ENCODE measurements at places on chromosomes 11 and 22.

DNA sequence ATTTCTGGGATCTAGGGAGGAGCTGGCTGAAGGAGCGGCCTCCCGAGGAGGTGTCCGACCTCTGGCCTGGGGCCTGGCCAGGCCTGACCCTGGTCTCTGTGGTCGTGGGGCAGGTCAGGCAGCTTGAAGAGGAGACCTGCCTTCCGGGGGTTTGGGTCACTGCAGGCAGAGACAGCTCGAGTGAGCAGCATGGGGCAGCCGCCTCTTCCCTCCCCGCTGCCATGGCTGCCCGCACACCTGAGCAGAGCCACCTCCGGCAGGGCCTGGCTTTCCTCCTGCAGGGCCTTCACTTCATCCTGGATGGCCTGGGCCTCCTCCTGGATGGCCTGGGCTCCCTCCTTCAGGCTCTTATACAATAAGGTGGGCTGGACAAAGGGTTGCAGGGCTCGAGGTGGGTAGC lies 8.0 kb upstream of the NAALADL1 start:
- no peaks in the 10 kb centered on the region for H3K4me1 ChIP-seq
- DNase-seq: no peak
- no peak overlapping the region for H3K27ac ChIP-seq
- H3K27me3 ChIP-seq: no peaks in the 10 kb centered on the region
- H3K36me3 ChIP-seq: no peaks in the 10 kb centered on the region

GRCh38 chr11:27215471-27216269 lies 147.3 kb downstream of the CCDC34 start:
- no peaks in the 10 kb centered on the region for H3K27me3 ChIP-seq
- peaks cover 38% of the 10 kb centered on the region for H3K4me1 ChIP-seq
- H3K36me3 ChIP-seq: no peaks in the 10 kb centered on the region

DNA sequence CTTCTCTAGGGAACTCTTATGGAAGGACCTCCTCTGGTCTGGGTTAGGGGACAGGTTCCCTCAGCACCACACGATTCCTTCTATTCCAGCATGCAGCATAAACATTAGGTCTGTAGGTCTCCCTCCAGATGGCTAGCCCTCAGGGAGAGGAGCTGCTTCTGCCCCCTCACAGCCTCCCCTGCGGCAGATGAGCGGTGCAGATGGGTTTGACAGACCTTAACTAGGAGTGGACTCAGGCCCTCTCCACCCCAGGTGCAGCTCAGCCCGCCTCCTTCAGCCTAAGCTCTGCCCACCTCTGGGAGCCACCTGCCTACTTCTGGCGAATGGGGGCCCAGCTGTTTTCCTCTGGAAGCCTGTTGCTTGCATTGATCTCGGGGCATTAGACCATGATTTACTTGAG lies 55.7 kb upstream of the EIF3D start:
- H3K27me3 ChIP-seq: peaks cover 39% of the 10 kb centered on the region
- no peak for DNase-seq
- peaks cover 6% of the 10 kb centered on the region for H3K4me1 ChIP-seq
- H3K36me3 ChIP-seq: no peaks in the 10 kb centered on the region
- H3K4me3 ChIP-seq: no peak overlapping the region
- no peak overlapping the region for H3K27ac ChIP-seq

- peak overlapping the region; percentile 87 for H3K27ac ChIP-seq
- no peak for DNase-seq
- H3K4me3 ChIP-seq: no peak overlapping the region
- no peaks in the 10 kb centered on the region for H3K27me3 ChIP-seq
- peaks cover 98% of the 10 kb centered on the region for H3K4me1 ChIP-seq
Measured at GRCh38 chr22:30308518-30309230, 18.1 kb downstream of the TBC1D10A start.

- DNase-seq: no peak
- no peaks in the 10 kb centered on the region for H3K27me3 ChIP-seq
- no peak overlapping the region for H3K27ac ChIP-seq
Measured at GRCh38 chr22:40383905-40384304, 13.5 kb downstream of the SGSM3 start.

- DNase-seq: no peak
- no peaks in the 10 kb centered on the region for H3K27me3 ChIP-seq
- no peaks in the 10 kb centered on the region for H3K36me3 ChIP-seq
- no peak overlapping the region for H3K27ac ChIP-seq
- H3K4me3 ChIP-seq: no peak overlapping the region
- no peaks in the 10 kb centered on the region for H3K4me1 ChIP-seq
Measured at GRCh38 chr11:107778839-107779517, 67.1 kb upstream of the SLN start.

DNA sequence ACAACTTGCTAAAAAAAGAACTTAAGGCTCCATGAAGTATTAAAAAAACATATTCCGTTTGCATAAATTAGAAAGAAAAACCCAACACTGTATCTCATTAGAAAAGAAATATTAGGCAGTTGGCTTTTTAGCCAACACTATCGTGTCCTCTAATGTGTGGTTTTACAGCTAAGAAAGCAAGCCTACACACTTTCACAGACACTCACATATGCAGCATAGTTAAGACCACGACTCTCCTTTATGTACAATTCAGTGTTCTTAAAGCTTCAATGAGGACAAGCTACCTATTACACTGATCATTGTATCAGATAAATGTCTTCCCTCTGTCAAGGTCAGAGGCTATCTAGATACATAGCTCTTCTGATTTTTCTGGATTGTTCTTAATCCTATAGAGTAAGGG lies 80.1 kb downstream of the PICALM start:
- no peaks in the 10 kb centered on the region for H3K27me3 ChIP-seq
- no peak overlapping the region for H3K27ac ChIP-seq
- H3K4me3 ChIP-seq: no peak overlapping the region
- DNase-seq: no peak
- peaks cover 51% of the 10 kb centered on the region for H3K36me3 ChIP-seq

GRCh38 chr11:108672786-108673185 lies 7.9 kb downstream of the DDX10 start:
- no peaks in the 10 kb centered on the region for H3K27me3 ChIP-seq
- peaks cover 30% of the 10 kb centered on the region for H3K36me3 ChIP-seq
- H3K4me1 ChIP-seq: peaks cover 14% of the 10 kb centered on the region
- no peak for DNase-seq
- H3K4me3 ChIP-seq: no peak overlapping the region
- no peak overlapping the region for H3K27ac ChIP-seq

DNA sequence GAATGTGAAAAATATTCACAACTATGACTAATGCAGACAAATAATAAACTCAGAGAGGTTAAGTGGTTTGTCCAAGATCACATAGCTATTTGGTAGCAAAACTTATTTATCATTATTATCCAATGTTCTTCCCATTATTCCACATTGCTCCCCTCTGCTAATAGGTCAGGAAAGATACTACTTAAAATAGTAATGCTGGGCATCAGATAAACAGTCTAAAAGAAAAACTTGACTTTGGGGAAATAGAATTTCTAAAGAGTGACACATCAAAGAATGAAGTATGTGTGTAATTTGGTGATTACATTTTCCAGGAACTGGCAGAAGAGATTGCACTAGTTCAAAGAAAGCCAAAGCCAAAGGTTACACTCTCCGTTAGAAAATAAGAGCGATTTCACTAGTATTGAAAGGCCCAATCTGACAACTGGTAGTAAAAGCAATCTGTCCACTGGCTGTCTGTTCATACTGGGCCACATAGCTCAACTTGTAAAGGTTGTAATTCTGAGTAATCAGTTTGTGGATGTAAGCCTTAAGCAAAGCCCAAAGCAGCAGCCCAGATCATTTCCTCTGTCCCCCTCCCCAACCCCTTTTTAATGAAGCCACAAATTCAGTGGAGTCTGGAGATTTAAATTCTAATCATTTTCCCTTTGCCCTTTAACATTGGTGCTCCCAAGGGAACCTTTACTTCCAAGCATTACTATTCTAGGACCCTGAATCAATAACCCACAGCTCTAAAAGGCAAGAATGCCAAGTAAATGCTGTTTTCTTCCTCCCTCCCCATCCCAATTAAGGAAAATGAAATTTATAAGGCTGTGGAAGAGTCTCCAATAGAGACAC lies 283.5 kb downstream of the TTC28 start:
- no peaks in the 10 kb centered on the region for H3K27me3 ChIP-seq
- no peak overlapping the region for H3K4me3 ChIP-seq
- DNase-seq: no peak

- DNase-seq: no peak
- H3K36me3 ChIP-seq: peaks cover 17% of the 10 kb centered on the region
- H3K27me3 ChIP-seq: no peaks in the 10 kb centered on the region
- H3K4me1 ChIP-seq: peaks cover 26% of the 10 kb centered on the region
- no peak overlapping the region for H3K4me3 ChIP-seq
Measured at GRCh38 chr22:46848197-46848596, 85.7 kb downstream of the TBC1D22A start.

DNA sequence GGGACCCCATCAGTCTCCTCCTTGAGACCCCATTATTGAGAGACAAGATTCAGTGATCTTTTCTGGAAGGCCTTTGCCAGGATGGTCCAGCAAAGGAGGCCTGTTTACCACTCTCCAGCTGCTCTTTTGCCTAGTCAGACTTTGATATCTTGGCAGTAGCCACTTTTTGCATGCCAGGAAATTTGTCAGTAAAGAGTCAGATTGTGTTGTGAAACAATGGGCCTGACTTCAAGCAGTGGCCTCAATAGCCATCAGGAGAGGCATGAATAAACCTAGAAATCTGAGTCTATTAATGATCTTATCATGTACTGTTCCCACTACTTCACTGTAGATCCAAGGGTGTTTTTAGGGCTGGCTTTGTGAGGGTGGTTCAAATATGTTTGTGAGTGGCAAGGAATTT lies 479.4 kb downstream of the JRKL start:
- no peaks in the 10 kb centered on the region for H3K36me3 ChIP-seq
- no peak overlapping the region for H3K27ac ChIP-seq
- H3K27me3 ChIP-seq: no peaks in the 10 kb centered on the region
- no peak for DNase-seq

GRCh38 chr11:12909879-12910278 lies 99.2 kb upstream of the RASSF10 start:
- H3K36me3 ChIP-seq: no peaks in the 10 kb centered on the region
- DNase-seq: no peak
- H3K27me3 ChIP-seq: no peaks in the 10 kb centered on the region
- peaks cover 12% of the 10 kb centered on the region for H3K4me1 ChIP-seq
- no peak overlapping the region for H3K4me3 ChIP-seq
- no peak overlapping the region for H3K27ac ChIP-seq

DNA sequence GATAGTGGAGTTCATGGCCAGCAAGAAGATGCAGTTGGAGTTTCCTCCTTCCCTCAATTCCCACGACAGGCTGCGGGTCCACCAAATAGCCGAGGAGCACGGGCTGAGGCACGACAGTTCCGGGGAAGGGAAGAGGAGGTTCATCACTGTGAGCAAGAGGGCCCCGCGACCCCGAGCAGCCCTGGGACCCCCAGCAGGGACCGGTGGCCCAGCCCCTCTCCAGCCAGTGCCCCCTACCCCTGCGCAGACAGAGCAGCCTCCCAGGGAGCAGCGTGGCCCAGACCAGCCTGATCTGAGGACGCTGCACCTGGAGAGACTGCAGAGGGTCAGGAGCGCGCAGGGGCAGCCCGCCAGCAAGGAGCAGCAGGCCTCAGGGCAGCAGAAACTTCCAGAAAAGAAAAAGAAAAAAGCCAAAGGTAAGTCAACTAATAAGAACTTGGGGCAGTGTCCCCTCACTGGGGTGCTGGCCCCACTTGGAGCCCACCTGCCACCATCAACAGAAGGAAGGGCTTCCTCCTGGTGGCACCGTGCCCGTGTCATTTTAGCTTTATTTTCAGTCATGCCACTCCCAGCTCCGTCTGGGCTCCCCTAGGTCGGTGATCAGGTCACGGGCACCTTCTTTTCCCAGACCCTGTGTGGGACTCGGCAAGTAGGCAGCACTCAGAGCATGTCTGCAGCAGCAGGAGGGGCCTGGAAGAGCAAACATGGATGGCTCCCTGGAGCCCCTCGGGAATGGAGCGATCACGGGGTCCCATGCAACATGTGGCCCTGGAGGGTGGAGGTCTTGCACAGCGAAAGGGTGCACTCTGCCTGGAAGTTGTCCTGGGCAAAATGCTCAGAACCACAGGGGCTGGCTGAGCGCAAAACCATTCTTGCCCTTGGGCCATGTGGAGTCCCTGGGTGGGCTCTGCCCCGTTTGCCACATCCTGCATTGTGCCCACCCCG lies 33.3 kb downstream of the IGHMBP2 start:
- H3K4me3 ChIP-seq: no peak overlapping the region
- H3K27ac ChIP-seq: no peak overlapping the region
- peaks cover 77% of the 10 kb centered on the region for H3K36me3 ChIP-seq

DNA sequence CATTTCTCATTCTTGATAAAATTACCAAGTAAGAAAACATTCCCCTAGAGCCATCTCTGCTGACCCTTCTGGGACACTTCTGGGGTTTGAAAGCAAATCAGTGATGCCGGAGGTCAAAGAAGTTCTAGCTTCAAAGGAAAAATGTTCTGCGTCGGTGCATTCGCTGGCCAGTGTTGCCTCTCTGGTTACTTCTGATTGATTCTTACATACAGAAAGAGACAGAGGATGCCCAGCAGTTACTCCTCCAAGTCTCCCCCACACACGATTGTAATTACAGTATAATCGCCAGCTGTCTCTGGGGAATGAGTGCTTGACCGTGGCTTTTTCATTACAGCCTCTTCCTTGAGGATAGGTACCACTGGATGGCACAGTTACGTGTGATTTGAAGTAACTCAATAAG lies 150.9 kb downstream of the SNX19 start:
- no peak for DNase-seq
- no peaks in the 10 kb centered on the region for H3K36me3 ChIP-seq
- H3K27me3 ChIP-seq: no peaks in the 10 kb centered on the region
- peaks cover 12% of the 10 kb centered on the region for H3K4me1 ChIP-seq
- no peak overlapping the region for H3K27ac ChIP-seq
- H3K4me3 ChIP-seq: no peak overlapping the region

- peaks cover 70% of the 10 kb centered on the region for H3K4me1 ChIP-seq
- H3K27me3 ChIP-seq: no peaks in the 10 kb centered on the region
- H3K27ac ChIP-seq: peak overlapping the region; percentile 85
- H3K4me3 ChIP-seq: no peak overlapping the region
- no peak for DNase-seq
Measured at GRCh38 chr22:35310556-35311550, 11.2 kb downstream of the TOM1 start.

DNA sequence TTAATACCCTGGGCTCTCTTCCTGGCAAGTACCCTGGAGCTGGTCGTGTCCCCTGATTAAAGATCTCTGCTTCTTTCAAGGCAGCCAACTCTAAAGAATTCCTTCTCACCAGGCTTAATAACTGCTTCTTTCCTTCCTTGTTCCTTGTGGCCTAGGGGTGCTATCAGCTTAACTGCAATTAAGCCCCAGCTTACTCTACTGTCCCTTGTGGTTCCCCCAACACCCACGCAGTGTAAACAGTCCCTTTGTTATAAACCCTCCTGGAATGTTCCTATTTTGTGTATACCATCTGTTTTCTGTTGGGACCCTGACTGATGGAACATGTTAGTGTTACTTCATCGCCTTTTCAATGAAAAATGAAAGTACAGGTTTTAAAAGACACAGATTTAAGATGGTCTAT lies 126.4 kb upstream of the KIRREL3 start:
- no peak for DNase-seq
- no peaks in the 10 kb centered on the region for H3K27me3 ChIP-seq
- H3K36me3 ChIP-seq: no peaks in the 10 kb centered on the region
- no peak overlapping the region for H3K27ac ChIP-seq
- no peaks in the 10 kb centered on the region for H3K4me1 ChIP-seq

- H3K27me3 ChIP-seq: peaks cover 13% of the 10 kb centered on the region
- DNase-seq: no peak
- no peaks in the 10 kb centered on the region for H3K4me1 ChIP-seq
- H3K27ac ChIP-seq: no peak overlapping the region
- H3K4me3 ChIP-seq: no peak overlapping the region
Measured at GRCh38 chr11:95055283-95055897, 6.2 kb downstream of the KDM4F start.

- no peak overlapping the region for H3K4me3 ChIP-seq
- H3K27me3 ChIP-seq: peaks cover 24% of the 10 kb centered on the region
- no peaks in the 10 kb centered on the region for H3K36me3 ChIP-seq
- DNase-seq: no peak
Measured at GRCh38 chr22:47629791-47630655, 867.6 kb downstream of the TBC1D22A start.
